Pulmonary artery endothelial cell (primary cell): ENCODE measurements at places on chromosomes 1 and 21.

DNA sequence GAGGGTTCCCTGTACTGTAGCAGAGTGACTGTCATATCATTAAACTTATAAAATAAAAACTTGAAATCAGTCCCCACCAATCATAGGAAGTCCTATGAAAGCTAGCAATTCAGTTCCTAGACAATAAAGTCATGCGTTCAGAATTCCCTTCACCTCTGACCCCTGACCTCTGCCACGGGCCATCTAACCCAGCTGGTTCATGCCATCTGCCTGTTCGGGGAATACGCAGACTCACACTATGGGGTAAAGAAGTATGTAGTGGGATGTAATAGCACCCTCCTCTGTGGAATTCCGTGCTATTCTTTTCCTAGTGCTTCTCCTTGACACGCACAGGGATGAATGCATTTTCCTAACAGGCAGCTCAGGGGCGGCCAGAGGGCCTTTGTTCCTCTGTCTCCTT, 2.1 kb downstream of the GSTM4 start:
- DNase-seq: no peak

DNA sequence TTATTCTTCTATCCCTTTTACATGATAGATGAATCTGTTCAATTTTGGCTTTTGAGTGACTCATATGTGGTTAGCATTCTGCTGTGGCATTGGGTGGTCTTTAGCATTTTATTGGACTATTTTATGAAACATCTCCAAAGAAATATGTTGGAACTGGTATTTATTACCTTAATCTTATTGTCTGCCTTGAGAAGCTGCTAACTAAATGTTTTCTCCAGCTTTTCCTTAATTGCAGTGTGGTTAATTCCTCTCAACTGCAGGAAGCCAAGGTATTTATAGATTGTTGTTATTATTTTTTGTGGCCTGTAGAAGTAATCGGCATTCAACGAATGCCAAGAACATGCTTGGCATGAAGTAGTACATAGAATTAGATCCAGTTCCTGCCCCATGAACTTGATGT, 64.1 kb downstream of the NOS1AP start:
- DNase-seq: no peak

DNA sequence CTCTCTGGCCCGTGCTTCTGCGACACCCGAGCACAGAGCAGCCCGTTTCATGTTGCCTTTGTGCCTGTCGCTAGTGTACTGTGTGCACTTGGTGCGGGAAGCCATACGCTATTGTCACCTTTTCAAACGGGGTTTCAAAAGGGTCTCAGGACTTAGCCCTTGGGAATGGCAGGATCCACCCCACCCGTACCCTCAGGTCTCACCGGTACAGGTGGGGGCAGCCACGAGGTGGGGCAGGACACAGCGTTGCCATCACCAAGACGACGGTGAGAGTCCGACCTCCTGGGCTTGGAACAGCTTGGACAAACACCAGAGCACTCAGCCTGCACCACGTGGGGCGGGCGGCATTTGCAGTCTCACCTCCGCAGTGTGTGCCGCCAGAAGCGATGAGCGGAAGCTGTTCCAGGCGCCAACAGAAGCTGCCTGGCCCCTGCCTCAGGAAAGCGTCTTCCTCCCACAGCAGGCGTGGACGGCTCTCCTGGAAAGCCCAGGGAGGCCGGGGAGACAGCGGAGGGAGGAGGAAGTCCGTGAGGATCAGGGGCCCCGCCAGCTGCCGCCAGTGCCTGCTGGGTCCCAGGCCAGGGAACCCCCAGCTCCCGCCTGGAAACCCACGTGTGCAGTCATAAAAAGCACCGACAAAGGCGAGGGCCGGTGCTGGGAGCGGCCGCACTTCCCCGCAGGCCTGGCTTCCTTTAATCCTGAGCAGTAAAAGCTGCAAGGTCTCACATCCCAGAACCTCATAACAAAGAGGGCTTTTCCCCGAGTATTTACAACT, 131.3 kb upstream of the ARHGEF16 start:
- DNase-seq: no peak

- no peak for DNase-seq
Measured at GRCh38 chr1:204465546-204466415, 28.8 kb downstream of the PIK3C2B start.

GRCh38 chr1:33237579-33237978, 18.7 kb upstream of the ZNF362 start:
- DNase-seq: no peak

DNA sequence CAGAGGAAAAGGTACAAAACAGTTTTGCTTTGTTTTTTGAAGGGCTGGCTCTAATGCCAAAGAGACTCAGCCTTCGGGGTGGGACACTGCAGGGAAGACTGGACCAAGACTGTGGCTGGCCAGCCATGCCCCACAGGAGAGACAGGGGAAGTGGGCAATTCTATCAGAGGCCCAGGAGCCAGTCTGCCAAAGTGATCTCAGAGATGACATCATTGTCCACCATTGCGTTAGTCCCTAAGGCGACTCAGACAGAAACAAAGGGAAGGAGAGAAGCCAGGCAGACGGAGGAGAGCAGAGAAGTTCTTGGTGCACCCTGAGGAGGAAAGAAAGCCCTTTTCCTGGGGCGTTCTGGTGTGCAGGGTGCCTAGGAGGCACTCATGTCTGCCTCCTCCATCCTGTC, 26.4 kb downstream of the OPTC start:
- DNase-seq: no peak
